ENCODE measurements at places on chromosomes 13 and 19.

DNA sequence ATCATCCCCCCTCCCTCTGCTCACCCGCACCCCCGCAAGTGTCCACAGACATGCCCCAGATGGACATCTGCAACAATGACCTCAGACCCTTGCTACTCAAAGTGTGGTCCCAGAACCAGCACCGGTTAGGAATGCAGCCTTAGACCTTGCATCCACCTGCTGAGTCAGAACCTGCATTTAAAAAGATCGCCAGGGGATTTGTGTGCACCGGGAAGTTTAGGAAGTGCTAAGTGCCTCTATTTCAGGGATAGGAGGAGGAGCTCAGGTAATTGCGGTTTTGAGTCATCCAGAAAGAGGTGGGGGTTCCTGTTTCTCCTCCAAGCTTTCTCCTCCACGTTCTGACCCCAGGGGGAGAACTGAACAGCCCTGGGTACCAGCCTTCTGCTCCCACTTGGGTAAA is 46.2 kb downstream of the CACNA1A start:
- DNase-seq: peak; percentile 44

DNA sequence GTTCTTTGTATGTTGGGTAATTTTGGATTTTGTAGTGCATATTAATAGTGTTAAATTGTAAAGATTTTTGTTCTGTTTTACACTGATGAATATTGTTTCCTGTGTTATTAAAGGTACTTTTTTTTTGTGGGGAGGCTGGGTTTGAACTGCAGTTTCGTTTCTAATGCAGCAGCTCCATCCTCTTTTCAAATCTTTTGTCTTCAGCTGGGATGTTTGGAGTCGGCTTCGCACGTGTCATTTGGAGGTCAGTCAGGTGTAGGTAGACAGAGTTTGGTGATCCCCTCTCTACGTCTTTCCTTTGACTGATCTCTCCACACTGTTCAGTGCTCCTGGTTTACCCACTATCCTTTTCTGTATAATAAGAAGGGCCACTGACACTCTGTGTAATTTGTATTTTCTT is 30.3 kb downstream of the TDRD3 start:
- no peak for DNase-seq

DNA sequence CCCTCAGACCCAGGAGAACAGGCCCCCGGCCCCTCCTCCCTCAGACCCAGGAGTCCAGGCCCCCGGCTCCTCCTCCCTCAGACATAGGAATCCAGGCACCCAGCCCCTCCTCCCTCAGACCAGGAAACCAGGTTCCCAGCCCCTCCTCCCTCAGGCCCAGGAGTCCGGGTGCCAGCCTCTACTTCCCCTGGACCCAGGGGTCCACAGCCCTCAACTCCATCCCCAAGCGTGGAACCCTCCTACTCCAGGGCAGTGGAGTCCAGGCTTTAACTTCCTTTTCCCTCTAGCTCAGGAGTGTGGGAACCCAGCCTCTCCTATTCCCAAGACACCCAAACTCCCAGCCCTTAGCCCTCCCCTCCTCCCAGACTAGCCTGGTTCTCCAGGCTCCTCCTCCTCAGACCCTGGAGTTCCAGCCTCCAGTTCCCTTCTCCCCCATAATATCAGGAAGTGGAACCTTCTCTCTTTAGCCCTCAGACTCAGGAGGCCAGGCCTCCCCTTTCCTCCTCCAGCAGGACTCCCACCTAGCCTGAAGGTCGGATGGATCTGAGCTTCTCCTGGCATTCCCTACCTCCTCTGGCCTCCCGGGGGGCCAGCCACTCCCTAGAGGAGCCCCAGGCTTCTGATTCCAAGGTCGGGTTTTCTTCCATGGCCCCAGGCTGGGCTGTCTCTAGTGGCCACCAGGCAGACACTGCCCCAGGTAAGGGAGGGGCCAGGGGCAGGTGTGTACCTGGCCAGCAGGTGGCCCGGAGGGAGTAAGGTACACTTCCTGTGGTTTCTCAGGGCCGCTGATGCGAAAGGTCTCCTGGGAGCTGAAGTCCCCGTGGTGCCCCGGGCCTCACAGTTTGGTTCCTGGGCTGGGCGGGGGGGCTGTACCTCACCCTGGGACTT is at the start of gene TMC4:
Gene TMC4 (minus strand): TSS at position 690 of the 888 bp plus-strand sequence. CDS start 43 bp downstream, at position 647.
- DNase-seq: peak; percentile 80

- no peak for DNase-seq
Measured at GRCh38 chr19:4327252-4327876, 11.3 kb downstream of the STAP2 start.

GRCh38 chr19:34430738-34431625 is 2.8 kb downstream of the UBA2 start:
- DNase-seq: peak; percentile 16

- no peak for DNase-seq
Measured at GRCh38 chr19:9877780-9878510, 42.8 kb downstream of the PIN1 start.

DNA sequence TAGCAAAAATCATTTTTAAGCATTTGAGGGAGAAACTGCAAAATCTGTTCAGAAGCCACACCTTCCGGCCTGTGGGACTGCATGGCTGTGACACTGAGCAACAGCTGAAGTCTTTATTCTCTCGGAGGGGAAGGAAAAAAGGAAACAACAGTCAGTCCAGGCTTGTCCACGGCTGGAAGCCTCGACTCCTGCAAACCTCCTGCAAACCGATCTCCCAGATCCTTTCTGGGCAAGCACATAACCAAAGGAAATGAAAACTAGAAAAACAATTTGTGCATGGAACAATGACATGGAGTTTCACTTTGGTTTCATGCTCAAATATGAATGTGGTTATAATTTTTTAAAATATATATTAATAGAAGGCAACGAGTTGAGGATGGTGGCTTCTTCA is 1.0 kb downstream of the COL4A1 start:
- peak; percentile 57 for DNase-seq

DNA sequence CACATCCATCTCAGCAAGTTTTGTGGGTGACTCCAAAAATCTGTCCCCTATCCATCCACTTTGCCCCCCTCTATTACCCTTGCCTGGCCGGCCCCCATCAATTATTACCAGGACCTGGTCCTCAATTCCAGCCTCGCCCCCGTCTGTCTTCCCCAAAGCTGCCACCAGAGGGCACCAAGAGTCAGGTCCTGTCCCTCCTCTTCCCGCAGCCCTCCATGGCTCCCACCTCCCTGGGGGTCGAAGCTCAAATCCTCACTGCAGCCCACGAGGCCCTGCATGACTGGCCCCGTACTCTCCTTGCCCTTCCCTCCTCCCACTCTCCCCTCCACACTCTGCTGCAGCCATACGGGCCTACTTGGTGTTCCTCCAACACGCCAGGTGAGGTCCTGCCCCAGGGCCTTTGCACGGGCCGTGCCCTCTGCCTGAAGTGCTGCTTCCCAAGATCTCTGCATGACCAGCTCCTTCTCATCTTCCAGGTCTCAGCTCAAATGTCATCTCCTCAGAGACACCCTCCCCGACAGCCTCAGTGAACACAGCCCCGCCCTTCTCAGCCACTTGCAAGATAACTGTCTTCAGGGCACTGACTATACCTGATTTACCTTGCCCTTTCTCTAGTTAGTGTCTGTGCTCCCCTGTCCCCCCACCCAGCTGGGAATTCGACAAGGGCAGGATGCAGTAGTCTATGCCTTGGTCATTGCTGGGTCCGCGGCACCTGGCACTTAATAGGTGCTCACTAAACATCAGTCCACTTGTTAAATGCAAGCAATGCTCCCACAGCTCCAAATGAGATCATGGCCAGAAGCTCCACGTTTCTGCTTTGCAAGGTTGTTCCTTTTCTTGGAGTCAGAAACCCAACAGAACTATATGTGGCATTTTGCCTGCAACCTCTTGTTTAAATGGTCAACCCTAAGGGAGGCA is 16.8 kb upstream of the SEMA6B start:
- DNase-seq: peak; percentile 10

DNA sequence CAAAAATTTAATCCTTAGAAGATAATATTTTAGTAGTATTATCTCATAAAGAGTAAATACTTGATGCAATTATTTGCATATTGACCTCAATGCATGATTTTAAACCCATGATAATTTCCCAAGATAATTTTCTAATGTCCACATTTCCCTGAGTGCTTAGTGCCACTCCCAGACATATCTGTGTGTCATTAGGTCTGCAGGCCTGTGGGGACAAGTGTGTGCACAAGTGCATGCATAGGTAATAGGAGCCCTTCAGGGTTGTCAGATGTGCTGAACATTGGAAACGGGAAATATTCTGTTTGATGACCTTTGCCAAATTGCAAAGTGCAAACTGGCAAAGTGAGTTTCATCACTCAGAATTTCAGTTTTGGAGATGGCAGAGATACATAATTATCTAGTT is 369.9 kb downstream of the KLF5 start:
- no peak for DNase-seq

DNA sequence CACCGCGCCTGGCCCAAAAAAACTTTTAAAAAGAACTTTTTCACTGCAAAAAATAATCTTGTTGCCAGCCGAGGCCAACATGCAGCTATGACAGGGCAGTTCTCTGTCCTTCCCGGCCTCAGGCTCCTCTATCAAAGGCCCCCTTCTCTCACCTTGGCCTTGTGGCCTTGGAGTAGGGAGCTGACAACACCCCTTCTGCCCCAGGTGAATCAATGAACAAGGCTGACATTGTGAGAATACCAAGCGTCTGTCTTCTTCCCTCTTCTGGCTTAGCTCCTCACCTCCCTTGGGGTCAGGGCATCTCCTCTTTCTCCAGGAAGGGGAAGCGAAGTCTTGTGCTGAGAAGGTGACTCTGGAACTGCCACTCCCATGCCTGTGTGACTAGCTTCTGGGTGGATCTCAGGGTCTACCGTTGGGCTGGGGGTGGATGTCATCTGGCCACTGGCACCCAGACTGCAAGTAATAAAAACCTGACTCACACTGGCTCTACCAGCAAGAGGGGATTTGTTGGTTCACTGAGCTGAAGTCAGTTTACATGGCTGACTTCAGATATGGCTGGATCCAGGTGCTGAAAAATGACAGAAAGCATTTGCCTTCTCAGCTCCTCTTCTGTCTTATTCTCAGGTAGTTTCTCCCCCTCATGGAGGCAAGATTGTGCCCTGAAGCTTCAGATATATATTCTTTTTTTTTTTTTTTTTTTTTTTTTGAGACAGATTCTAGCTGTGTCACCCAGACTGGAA is 6.3 kb downstream of the C19orf38 start:
- no peak for DNase-seq

DNA sequence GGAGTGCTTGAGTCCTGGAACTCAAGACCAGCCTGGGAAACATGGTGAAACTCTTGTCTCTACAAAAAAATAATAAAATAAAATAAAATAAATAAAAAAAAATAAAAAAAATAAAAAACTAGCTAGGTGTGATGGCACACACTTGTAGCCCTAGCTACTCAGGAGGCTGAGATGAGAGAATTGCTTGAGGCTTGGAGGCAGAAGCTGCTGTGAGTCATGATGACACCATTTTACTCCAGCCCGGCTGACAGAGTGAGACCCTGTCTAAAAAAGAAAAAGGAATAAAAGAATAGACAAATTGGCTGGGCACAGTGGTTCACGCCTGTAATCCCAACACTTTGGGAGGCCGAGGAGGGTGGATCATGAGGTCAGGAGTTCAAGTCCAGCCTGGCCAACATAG is 1168.9 kb downstream of the SLITRK5 start:
- DNase-seq: no peak

DNA sequence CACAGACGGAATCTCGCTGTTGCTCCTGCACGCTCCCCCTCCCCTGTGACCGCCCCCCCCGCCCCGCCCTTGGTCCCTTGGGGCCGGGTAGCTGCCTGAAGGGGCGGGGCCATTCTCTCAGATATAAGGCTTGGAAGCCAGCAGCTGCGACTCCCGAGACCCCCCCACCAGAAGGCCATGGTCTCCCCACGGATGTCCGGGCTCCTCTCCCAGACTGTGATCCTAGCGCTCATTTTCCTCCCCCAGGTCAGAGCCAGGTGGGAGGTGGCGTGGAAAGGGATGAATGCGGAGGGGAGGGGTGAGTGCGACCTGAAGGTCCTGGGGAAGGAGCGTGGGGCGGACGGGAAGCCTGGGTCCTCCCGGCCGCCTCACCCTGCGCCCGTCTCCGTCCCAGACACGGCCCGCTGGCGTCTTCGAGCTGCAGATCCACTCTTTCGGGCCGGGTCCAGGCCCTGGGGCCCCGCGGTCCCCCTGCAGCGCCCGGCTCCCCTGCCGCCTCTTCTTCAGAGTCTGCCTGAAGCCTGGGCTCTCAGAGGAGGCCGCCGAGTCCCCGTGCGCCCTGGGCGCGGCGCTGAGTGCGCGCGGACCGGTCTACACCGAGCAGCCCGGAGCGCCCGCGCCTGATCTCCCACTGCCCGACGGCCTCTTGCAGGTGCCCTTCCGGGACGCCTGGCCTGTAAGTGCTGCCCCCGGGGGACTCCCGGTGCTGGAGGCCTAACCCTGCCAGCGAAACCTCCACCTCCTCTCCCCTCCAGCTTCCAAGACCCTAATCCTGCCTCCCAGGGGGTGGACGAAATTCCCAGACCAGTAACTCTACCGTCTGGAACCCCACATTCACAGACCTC is at the start of gene DLL3:
Gene DLL3 (plus strand): TSS at position 150 of the 845 bp plus-strand sequence. CDS start 28 bp downstream, at position 178.
- DNase-seq: peak; percentile 42

DNA sequence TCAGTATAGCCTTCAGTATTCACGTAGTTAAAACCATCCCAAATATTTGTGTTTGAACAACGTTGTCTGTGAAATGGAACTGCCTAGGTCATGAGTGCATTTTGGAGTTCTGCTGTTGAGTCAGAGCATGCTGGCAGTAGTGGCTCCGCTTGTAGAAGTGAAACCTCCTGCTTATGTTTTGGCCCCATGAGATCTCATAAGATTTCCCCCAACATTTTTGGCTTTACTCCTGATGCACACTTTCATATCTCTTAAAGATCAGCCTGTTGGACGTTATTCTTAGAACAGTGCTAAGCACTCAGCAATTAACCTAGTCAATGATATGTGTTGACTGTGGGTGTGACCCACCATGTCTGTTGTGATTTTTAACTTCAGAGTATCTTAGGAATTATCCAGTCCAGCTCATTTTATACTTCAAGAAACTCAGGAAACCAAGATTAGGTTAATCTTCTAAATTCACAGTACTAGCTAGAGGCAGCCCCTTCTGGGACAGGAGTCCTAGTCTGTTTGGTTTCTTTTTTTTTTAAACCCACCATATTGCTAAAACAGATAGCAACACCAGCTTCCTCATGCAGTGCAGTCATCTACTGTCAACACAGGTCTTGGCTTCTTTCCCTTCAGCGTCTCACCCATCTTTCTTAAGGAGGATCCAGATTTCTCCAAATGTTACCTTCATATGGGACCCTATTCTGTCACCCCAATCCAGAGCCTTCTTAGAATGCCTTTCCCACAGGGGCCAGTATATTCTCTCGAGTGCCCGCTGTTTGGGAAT is 26.2 kb downstream of the RAP2A start:
- no peak for DNase-seq

- no peak for DNase-seq
Measured at GRCh38 chr19:16915734-16916133, 26.9 kb downstream of the F2RL3 start.

DNA sequence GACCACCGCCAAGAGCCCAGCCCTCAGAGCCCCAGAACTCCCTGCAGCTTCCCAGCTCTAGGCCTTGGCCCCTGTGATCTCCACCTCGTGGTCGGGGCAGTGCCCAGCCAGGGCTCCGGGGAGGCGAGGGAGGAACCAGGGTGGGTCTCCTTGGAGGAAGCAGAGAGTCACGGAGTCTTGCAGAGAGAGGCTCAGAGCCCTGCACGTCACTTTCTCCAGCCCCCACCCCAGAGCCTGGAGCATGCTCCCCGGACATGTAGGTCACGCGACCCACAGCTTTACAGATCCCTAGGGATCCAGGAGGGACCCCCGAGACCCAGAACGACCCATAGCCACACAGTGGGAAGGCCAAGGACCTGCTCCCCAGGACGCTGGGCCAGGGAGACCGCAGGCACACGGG is 11.9 kb downstream of the GADD45B start:
- DNase-seq: no peak

GRCh38 chr13:73283636-73284035 is 224.8 kb downstream of the KLF5 start:
- DNase-seq: no peak

GRCh38 chr13:112943309-112944125 is 25.5 kb upstream of the MCF2L start:
- DNase-seq: peak; percentile 83

GRCh38 chr13:19695829-19696228 is 62.4 kb downstream of the MPHOSPH8 start:
- DNase-seq: no peak
